NCI-H2227 treated with DMSO at 0.1 percent for 48 hours (cell line): ENCODE measurements at places on chromosomes 13 and 19.

DNA sequence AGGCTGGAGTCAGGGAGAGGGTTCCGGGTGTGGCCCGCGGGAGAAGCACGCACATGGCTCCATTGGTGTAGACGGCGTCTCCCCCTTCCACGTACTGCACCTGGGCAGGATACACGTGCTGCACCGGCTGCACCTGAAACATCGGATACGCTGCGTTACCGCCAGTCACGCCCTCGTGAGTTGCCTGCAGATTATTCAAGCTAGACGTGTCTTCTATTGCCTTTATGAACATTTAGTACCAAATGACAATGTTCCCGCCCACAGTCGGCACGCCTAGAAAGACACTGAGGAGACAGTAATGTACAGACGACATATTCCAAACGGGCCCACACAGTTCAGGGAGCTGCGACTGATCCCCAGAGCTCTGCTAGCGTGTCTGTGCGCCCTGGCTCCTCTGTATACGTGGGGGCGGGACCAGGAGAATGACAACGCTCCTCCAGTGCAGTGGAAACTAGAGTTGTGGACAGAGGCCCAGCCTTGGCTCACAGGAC lies 64.1 kb upstream of the RANBP3 start:
- DNase-seq = no peak

DNA sequence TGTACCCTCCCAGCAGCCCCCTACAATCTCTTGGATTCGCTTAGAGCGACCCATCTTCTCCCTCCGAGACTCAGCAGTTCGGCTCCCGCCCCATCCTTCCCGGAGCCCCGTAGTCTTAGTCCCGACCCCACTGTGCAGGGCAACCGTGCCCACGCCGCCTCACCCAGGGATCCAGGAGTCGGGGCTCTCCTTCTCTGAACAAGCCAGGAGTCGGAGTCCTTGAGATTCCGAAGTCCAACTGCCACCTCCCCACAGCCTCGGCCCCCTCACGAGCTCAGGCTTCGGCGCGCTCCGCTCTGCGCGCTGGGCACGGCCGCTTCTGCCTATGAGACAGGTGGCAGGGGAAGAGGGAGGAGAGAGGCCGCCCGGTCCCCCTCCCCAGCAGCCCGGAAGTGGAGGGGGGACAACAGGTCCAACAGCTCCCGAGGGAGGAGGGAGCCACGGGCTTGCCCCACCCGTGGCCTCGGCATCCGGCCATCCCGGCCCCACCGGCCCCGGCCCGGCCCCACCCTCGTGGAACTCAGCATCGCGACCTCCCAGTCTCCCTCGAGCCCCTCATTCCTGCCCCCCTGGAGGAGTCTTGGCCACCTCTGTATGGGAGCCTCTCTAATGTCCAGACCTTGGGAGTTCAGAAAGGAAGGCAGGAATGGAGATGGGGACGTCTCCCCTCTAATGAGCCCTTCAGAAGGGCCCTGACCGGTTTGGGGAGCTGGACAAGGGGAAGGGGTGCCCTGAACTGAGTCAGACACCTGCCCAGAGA lies at the start of gene PHLDB3:
PHLDB3 (minus strand) TSS at position 321 of the 760 bp plus-strand sequence. CDS start 628 bp downstream, outside the sequence.
- no peak for DNase-seq

DNA sequence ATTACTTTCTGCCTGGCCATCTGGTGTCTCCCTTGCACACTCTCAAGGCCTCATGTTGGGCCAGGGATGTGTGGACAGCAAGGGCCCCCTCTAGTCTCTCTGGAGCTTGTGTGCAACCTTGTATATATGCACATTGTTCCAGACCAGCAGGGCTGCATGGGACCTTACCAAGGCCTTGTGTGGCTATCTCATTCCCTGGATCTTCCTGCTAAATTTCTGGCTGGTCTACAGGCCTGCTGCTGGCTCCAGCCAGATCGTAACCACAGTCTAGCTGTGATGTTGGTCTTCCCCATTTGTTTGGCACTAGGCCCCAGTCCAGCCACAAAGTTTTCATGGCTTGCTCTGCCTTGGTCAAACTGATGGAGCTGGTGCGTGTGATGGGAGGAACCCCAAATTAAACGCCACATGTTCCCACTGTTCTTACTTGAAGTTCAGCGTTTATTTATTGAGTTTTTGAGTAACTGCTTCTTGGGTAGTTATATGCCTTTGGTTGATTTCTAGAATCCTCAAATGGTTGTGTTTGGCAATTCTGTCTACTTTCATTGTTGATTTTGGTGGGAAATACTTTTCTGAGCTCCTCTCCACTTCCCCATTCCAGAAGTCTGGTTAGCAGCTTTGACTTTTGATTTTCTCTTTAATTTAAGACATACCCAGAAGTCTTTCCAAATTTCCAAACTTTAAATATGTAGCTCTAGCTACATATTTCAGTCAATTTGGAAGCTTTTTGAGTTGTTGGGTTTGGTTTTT lies 56.4 kb downstream of the SIPA1L3 start:
- DNase-seq = no peak

GRCh38 chr19:4081441-4082129 lies 14.9 kb upstream of the ZBTB7A start:
- no peak for DNase-seq

- DNase-seq = no peak
Measured at GRCh38 chr19:14048443-14049153, 13.3 kb downstream of the PALM3 start.
